ENCODE measurements at places on chromosomes 2 and 18.
A peak's percentile ranks its signal among the peaks of the same experiment; 100 is the strongest.

DNA sequence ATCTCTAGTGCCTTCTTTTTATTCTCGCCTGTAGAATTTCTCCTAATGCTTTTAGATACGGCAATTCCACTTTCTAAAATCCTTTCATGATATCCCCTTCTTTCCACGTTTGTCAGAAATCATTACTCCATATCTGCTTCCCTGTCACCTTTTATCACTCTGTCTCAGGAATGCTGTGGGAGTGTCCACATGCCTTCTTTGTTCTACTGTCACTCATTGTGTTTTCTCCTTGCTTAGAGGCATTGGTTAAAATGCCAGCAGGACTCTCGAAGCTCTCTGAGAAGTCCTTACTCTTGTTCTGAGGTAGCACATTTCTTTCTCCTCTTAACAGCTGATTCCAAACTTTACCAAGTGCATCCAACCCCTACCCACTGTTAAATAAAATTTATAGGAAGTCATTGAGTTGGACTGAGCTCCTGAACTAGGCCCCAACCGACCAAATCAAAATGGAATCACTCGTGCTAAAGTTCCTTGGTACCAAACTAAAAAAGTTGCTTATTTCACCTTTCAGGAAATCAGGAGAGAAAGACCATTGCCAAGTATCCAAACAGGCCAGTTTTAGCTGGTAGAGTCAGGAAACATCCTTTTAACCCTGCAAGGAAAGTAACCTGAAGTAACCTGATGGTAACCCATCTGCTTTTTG, 10.6 kb upstream of the GALNT5 start:
- DNase-seq, result no peak

DNA sequence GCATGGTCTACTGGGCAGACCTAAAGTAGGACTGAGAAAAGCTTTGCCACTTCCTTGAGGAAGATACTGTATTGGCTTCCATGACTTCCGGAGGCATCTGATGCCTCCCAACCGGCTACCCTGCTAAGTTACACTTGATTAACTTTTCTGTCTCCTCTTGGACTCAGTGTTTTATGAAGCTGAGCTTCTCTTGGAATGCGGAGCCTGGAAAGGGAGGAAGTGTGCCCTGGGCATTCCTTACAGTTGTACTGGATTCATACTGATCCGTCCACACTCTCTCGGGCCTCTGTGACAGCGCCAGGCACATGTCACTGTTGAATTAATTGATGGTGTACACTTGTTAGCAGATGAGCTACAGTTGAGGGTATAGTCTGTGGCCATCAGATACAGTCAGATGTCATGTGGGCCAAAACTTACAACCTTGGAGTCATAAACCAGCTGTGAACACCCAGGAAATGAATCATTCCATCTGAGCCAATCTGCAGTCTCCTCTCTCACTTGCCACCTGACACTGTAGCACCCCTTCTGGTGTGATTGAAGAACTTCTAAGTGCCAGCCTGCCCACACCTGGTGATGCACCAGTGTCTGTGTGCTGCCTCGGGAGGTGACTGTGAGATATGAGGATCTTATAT, 122.5 kb downstream of the FHOD3 start:
- DNase-seq, result no peak

GRCh38 chr2:42224422-42225067, 55.4 kb downstream of the EML4 start:
- DNase-seq, result no peak

DNA sequence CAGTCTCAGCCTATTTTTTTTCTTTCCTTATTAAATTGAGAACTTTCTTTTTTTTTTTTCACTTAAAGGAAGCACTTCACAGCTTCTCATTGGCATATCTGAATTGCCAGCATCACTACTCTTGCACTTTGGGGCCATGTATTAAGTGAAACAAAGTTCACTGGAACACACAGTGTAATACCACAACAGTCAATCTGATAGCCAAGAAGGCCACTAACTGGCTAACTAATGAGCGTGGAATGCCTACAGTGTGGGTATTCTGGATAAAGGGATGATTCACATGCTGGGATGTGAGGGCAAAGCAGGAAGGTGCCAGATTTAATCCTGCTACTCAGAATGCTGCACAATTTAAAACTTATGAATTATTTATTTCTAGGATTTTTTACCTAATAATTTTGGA, 11.7 kb upstream of the C18orf63 start:
- DNase-seq, result no peak

- DNase-seq, result peak; percentile 35
These were observed 14.1 kb downstream of the MSGN1 start for GRCh38 chr2:17830053-17831034.

DNA sequence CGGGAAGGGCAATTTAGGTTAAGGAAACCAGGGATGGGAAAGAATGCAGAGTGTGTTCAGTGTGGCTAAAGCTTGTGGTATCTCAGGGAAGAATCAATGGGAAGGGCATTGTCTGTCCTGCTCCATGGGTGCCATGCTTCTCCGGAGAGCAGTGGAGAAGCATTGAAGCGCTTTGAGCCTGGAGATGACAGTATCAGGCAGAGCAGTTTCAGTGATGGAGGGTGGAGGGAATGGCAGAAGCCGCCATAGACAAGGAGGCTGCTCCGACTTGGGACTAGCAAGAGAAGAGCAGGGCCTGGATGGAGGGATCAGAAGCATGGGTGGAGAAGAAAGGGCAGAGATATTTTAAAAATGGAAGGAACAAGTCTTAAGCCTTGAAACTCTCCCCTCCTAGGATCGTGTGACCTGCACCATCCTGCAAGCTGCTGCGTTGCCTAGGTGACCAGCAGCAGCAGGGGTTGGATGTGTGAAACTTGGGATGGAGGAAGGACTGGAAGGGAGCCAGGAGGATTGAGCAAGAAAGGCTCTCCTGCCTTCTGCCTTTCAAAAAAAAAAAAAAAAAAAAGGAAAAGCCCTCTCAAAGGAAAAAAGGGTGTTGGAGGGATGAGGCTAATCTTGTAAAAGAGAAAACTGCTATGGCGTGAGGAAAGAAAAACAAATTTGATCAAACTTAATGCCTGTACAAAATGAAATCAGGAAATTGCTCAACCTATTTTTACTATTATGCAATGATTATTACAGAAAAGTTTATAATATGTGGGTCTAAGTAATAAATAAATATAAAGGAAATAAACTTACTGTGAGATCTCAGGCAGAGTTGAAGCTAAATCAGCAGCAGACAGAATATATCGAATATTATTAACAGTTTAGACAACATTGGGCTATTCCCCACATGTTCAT, 493.8 kb upstream of the NRP2 start:
- DNase-seq, result no peak

GRCh38 chr2:29776406-29776805, 145.0 kb downstream of the ALK start:
- DNase-seq, result no peak

DNA sequence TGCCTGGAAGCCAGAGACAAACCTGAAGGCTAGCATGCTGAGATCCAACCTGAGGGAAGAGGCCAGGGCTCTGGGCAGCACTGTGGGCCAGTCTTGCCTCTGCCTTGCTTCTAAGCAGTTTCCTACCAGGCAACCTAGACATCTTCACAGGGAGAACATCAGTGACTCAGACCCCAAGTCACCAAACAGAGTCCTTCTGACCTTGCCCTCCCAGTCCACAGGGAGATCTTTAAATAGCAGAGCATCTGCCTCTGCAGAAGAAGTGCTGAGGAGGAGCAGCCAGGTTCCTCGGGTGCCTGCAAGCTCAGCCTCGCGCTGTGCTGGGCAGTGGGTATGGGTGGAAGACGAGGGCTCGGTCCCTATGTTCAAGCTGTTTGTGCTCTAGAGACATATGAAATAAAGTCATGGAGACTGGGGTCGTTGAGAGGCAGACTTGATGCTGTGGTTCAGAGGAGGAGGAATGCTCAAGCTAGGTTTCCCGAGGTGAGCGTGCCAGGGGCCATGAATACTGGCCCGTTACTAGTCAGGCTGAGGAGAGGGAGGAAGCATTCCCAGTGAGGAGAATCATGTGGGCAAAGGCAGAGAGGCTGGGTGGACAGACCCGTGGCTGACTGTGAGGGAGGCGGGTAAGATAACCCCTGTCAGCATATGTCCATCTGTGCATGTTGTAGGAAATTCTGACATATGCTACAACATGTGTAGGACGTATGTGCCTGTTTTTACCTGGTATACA, 66.5 kb downstream of the BOLA3 start:
- no peak for DNase-seq

DNA sequence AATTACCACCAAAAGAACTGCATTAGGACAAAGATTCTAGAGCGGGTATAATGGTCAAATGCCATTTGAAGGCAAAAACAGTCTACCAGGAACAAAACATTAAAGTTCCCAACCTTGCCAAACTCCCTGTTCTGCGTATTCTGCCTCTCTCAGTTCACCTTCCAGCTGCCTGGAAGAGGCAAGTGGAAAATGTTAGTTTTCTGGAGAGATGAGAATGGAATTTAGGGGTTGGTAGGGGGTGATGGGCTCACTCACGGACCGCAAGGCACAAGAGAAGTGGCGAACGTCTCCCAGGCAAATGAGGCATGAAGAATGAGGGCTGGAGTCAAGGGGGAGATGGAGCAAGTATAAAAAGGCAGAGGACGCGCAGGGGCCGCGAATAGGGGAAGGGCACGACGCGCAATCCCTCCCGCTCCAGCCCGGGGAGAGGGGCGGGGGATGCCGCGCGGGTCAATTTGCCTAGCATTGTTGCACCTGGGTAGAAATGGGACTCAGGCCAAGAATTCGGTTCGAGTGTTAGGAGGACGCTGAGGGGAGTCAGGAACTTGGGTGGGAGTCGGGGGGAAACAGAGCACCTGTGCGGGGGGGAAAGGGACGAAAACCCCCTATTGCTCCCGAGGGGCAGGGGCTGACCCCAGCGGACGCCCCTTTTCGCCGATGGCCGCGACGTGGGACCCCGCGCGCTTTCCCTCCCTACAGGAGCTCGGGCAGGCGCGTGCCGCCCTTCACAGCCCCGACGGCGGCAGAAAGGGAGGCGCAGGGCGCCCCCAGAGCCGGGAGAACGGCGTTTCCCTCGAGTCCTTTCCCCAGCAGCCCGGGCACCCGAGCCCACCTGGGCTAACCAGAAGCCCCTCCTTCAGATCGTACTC, 573 bp downstream of the PAIP2B start:
- DNase-seq, result peak; percentile 9

DNA sequence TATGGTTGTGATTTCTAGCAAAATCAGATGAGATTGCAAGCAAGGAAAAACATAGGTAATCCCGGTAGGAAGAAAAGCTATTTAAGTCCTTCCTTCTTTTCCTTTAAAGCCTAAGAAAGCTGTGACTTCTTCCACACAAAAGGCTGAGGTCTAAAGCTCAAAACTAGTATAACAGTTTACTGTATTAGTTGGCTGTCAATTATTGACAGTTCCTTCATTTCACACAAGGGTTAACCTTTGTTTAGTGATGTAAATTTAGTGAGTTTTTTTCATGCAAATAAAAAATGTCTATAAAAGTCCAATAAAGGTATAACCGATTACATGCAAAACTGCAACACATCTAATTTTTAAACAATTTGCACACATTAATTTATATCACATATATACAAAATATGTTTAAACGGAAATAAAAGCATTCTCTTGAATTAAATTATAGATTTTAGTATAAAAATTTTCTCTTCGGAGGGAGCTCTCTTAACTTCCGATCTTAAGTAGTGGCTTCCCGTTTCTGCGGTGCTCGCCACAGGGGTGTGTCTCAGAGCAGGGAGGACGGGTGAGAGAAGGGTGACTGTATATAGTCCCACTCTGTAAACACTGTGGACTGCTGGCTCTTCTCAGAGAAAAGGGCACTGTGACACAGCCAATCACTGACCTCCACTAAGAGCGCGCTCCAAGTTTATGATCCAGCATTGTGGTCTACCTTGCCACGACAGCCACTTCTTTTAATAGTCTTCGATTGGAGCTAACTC, 33.4 kb downstream of the TTR start:
- no peak for DNase-seq

- DNase-seq, result no peak
These were observed 447.9 kb downstream of the IRS1 start for GRCh38 chr2:226351711-226352110.

GRCh38 chr2:6082625-6083018, 390.4 kb downstream of the SOX11 start:
- no peak for DNase-seq

- DNase-seq, result no peak
These were observed 1003.5 kb upstream of the NRXN1 start for GRCh38 chr2:52035391-52035790.

DNA sequence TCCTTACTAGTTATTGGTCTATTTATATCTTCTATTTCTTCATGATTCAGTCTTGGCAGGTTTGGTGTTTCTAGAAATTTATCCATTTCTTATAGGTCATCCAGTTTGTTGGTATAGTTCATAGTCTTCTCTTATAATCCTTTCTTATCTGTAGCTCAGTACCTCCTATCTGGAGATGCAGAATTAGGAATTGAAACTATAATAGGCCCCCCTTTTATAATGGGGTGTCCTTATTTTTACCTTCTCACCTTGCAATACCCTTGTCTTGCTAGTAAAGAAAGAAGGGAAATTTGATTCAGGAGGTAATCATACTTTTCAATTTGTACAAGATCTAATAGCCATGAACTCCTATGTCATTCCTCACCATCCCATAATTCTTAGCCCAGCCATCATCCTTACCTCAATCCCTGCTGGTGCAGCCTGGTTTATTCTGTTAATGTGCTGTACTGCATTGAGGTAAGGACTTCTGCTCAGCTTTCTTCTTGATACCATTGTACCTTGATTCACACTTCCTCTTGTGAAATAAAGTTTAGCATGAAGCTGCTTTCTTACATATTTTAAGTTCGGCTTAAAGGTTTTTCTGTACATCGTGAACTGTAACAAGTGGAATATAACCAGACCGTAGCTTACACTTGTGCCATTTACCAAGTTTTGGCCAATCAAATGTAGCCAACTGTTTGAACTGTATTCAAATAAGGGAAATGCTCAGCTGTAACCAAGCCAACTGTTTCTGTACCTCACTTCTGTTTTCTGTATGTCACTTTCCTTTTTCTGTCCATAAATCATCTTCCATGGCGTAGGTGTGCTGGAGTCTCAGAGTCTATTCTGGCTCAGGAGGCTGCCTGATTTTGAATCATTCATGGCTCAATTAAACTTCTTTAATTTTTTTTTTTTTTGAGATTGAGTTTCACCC, 40.1 kb upstream of the PTH2R start:
- DNase-seq, result no peak

DNA sequence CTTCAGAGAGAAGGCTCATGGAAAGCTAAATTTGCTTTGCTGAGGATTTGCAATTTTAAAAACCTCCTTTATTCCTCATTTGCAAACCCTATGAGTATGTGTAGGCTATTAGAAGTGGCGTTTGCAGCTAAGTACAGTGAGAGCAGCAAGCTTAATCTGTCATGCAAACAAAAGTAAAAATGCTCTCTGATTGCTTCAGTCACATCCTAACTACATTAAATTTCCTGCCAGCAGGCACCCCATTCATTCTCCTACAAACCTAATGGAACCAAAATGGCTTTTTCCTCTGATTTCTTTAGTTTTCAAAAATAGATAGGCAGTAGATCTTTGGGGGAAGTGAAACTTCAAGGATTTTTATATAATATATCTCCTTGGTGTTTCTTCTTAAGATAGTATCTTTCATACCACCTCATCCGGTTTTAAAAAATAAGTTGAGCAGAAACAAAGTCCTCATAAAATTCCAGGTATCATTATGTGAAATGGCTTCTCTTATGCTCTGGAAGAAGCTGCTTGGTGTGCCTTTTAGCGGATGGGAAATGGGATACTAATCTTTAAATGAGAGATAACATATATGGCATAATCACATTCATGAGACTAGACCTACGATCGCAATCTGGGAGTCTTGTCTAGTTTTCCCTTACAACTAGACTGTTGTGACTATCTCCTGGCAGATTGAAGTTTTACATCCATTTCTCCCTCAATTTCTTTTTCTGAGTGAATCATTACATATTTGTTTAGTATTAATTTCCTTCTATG, 49.1 kb downstream of the CLIP4 start:
- no peak for DNase-seq

- DNase-seq, result no peak
These were observed 5.4 kb upstream of the KCNJ13 start for GRCh38 chr2:232781765-232782164.

Data from CD4-positive, alpha-beta T cell (primary cell).